ENCODE measurements at places on chromosomes 12 and 14. TPM values are rescaled to one million over a fixed set of nuclear protein-coding genes. Genes with fewer than 3 reads are reported as not detected.

GRCh38 chr14:62957562-62957961 lies 87.7 kb downstream of the KCNH5 start:
- peaks cover 9% of the 10 kb centered on the region for H3K36me3 ChIP-seq
- H3K27me3 ChIP-seq: no peaks in the 10 kb centered on the region
- H3K4me3 ChIP-seq: no peak overlapping the region
- H3K4me1 ChIP-seq: no peaks in the 10 kb centered on the region
- no peak for DNase-seq

Gene ABCC9
- not detected for total RNA-seq

GRCh38 chr14:35121026-35121886 lies 534 bp downstream of the PPP2R3C start:
- DNase-seq: no peak
- no peaks in the 10 kb centered on the region for H3K27me3 ChIP-seq
- peaks cover 36% of the 10 kb centered on the region for H3K36me3 ChIP-seq
- no peaks in the 10 kb centered on the region for H3K4me1 ChIP-seq

DNA sequence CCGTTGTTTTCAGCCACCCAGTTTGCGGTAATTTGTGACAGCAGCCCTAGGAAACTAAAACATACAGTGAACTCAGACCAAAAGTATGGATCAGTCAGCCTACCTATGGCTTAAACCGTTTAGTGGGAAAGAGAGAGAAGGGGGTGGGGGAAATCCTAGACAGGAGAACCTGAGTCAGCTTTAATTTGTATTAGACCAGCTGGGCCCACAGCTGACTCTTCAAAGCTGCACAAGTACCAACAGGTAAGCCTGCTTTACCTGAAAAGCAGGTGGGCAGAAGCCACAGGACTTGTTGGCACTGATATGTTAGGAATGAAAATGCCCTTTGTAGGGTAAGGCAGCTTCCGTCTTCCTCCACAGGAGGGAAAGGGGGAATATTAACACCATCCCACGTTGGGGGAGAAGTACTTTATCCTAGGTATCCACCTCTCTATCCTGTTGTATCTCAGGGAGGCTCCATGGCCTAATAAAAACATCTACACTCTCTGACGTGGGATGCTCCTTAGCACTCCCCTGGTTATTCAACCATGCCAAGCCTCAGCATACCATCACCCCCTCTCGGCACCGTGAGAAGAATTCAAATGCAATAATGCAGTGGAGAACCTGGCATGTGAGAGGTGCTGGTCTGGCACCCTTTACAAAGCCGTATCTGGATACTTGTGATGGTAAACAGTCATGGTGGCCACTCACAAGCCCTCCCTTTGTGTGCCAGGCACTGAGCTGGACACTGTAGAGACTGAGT lies 70.3 kb downstream of the STON2 start:
- H3K4me1 ChIP-seq: peaks cover 2% of the 10 kb centered on the region
- H3K4me3 ChIP-seq: no peak overlapping the region
- H3K36me3 ChIP-seq: no peaks in the 10 kb centered on the region
- no peak for DNase-seq
- no peaks in the 10 kb centered on the region for H3K27me3 ChIP-seq
